ENCODE measurements at places on chromosomes 7 and 10.

DNA sequence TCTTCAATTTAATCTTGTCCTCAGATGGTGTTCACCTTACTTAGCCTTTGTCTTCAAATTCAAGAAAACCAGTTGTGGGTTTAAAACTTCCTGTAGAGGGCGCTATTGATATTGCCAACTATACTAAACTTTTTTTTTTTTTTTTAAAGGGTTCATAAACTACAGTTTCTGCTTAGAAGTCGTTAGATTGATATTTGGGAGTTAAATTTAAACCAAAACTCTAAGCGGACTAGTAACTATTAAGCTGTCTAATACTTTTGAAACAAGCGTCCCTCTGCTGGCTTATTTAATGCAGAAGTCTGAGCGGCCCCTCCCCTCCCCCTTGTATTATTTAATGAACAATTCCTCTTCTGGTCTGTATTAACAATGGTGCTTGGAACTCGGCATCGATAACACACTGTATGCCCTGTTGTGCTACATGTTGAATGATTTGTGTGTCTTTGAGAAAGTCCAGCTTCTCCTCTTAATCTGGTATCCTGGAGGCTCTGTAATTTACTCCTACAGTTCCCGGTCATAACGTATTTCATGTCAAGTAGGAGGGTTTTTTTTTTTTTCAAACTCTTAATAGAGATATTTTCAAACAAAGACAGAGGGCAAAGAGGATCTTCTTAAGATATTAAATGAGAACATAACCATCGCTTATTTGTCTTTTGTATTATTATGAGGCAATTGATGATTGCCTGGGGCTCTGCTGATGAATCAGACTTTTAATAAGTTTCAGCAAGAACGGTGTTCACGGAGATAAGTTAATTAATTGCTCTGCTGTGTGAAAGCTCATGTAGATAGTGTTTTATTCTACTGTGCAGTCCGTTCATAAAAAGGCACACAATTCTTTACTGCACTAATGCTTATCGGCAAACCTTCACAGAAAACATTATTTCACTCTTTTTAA is 22.6 kb upstream of the CREB5 start:
- DNase-seq = no peak

- DNase-seq = no peak
Observed at GRCh38 chr10:102405108-102405571, 9.6 kb downstream of the NFKB2 start.

DNA sequence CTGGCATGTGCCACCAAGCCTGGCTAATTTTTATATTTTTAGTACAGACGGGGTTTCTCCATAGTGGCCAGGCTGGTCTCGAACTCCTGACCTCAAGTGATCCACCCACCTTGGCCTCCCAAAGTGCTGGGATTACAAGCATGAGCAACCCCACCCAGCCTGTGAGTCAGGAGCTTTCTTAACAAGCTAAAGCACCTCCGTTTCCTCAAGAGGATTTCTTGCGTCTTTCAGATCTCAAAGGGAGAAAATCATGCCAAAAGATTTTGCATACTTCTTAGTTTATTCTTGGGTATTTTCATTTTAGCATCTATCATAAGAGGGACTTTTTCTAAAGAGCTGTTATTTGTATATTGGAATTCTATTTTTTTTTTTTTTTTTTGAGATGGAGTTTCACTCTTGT is 47.9 kb upstream of the FOXK1 start:
- no peak for DNase-seq

- DNase-seq = no peak
Observed at GRCh38 chr7:37247861-37248260, 200.8 kb downstream of the ELMO1 start.

DNA sequence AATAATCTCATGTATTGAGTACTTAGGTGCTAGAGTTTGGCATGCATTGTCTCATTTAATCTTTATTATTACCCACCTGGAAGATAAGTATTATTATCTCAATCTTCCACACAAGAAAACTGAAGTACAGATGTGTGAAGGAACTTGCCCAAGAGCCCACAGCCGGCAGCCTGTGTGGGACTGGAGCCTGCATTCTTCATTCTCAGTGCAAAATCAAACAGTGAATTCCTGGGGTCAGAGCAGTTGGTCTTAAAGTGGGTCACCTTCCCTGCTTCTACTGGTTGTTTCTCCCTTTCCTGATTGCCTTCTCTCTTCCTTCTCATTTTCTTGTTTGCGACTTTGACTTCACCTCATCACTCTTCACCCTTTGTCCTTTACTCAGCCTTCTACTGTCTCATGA is 144.7 kb upstream of the LYZL1 start:
- no peak for DNase-seq

GRCh38 chr7:35722054-35722849 is 27.3 kb upstream of the HERPUD2 start:
- no peak for DNase-seq

DNA sequence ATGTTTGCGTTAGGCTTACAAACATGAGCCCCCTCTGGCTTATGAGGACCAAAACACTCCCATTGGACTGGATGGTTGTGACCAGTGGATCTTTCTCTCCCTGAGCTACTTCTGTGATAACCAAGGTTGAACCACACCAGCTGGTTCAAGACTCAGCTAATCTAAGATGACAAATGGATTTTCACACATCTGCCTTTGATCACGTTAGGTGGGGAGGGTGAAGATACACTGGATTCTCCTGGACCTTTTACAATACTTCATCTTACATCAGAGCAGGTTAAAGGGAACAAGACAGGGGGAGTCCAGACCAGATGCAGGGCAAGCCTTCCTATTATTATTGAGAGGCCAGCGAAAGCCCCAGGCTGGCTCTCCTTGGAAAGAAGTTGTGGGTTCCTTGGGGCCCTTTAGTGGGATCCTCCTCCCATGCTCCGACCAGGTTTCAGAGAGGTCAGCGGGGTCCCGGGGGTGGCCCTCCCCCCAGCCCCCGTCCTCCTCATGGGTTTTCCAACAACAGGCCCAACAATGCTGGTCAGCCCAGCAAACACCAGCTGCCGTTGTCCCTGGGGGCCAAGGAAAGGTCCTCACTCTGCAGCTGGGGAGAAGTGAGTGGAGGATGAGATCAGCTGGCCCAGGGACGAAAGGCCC is 2.8 kb downstream of the GFRA1 start:
- DNase-seq = no peak

- DNase-seq = no peak
Observed at GRCh38 chr7:158384746-158385145, 202.9 kb downstream of the PTPRN2 start.

- no peak for DNase-seq
Observed at GRCh38 chr10:4545062-4545461, 280.9 kb upstream of the AKR1E2 start.

DNA sequence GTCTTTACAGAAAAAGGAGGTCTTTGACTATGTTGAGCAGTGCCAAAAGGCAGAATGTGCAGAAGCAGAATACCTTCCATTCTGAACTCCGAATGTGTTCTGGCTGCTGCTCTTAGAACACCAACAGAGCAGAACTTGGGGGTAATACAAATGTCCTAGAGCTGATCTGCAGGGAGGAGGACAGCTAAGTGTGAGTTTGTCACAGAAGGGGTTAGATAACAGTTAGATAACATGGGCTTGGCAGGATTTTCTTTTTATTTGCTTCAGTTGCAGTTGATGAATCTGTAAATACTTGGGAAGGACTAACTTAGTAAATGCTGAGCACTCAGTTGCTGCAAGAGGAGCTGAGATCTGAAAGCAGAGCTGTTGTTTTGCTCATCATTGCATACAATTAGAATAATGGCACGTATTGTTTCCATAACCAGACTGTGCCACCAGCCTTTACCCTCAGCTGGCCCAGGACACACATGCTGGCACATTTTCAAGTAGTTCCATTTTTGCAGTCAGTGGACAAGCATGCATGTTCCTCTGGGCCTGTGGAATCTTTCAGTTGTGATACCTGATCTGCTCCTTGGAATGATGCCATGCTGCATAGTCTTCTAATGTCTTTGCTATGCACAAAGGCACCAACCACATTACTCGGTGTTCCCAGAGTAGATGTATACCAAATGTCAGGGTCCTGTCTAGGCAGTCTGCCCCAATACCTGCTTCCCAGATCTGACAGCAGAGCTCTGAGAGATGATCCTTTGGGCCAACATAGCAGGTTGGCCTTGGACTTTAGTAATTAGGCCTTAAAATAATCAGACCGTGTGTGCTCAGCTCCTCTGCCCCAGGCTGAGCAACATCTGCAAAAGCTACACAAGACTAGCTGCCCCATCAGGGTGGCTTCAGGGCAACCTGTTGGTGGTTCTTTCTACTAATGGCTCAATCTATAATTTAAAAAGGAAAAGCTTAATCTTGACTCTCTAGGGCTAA is 55.7 kb downstream of the GSDME start:
- no peak for DNase-seq

DNA sequence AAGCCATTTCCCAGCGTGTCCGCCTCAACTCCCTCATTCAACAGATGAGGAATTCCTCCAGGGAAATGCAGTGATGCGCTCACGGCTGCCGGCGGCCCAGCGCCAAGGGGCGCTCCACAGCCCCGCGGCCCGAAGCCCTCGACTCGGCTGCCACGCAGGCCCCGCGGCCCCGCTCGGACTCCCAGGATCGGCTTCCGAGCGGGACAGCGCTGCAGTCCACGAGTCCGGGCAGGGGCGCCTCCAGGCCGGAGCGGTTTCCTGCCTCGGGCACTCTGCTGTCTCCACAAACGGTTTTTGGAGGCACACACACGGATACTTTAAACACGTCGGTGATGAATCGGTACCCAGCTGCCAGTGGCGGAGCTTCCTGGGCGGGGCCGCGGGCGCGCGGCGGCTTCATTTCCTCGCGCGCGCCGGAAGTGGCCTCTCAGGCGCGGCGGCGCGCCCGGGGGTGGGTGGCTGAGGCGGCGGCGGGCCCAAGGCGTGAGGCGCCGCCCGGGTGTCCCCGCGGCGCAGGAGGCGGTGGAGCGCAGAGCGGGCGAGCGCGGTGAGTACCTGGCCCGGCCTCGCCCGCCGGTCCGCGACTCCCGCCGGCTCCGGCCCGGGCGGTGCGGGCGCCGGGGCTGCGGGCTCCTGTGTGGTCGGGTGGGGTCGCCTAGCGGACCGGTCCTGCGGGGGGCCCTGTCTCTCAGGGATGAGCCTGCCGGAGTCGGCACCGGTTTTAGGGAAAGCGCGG is at the start of gene CSGALNACT2:
Gene CSGALNACT2, plus strand, starts transcription at position 425 of the 736 bp plus-strand sequence. CDS start 16,705 bp downstream, outside the sequence.
- DNase-seq = peak; percentile 73

- DNase-seq = no peak
Observed at GRCh38 chr10:126376956-126377355, 11.3 kb downstream of the ADAM12 start.

- DNase-seq = no peak
Observed at GRCh38 chr7:159306012-159306411, 161.3 kb upstream of the VIPR2 start.

GRCh38 chr7:17771901-17772408 is 168.3 kb downstream of the SNX13 start:
- no peak for DNase-seq

DNA sequence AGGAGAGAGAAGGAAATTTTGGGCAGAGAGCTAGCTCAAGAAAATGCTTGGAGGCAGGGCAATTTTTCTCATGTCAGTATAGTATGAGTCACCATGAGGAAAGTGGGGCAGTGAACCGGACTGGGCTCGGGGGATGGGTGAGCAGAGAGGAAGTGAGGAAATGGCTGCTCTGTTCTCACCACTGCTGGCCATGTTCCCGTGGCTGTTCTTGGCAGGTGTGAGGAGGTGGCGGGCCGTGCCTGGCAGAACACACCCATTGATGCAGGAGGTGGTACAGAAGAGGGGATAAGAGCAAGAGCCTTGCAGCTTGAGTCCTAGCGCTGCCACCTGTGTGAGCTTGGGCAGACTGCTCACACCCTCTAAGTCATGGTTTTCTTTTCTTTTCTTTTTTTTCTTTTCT is 304.4 kb upstream of the LYZL1 start:
- DNase-seq = no peak

DNA sequence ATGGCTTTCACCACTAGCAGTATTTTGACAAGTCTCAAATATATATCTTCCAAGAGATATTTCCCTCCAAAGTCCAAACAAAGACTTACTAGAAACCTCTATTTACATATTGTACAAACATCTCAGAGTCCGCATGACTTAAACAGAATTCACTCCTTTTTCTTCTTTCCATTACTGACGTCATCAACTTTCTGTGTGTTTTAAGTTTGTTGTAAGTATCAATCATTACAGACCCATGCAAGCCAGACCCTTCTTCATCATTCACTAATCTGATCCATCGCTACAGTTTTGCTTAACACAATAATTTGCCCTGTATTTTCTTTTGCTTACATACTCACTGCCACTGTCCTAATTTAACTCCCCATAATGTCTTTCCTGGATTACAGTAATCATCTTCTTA is 51.9 kb downstream of the SEMA3A start:
- no peak for DNase-seq

DNA sequence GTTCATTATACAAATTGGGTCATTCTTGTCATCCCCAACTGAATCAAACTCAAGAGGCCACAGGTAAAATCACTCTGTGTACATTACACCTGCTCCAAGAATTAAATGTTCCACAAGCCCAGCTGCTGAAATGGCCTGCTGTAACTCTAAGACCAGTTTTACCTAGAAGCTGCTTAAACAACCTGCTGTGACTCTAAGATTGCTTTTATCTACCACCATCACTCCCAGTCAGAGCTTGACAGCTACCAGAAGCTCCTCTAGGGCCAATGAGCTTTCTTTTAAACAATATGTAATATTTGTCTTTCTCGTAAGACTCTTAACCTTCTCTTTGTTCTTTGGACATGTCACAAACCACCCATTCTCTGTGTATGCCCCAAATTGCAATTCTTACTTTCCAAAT is 141.8 kb upstream of the LRGUK start:
- no peak for DNase-seq

DNA sequence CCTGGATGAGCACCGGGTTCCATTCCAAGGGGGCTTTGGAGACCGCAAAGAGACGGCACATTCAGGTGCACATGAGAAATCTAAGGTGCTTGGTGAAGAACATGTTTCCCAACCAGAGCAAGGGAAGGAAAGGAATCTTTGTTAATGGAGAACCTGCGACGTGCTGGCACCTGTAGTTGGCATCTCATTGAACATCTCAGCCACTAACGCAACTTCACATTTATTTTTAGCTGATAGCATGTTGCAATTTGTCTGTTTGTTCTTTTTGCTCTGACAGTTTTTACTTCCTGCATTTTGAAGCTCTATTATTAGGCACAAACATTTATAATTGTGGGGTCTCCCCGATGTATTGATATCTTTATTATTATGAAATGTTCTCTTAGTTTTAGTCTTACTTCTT is 316.7 kb downstream of the TCERG1L start:
- no peak for DNase-seq

- no peak for DNase-seq
Observed at GRCh38 chr7:121105262-121105661, 116.8 kb downstream of the CPED1 start.

DNA sequence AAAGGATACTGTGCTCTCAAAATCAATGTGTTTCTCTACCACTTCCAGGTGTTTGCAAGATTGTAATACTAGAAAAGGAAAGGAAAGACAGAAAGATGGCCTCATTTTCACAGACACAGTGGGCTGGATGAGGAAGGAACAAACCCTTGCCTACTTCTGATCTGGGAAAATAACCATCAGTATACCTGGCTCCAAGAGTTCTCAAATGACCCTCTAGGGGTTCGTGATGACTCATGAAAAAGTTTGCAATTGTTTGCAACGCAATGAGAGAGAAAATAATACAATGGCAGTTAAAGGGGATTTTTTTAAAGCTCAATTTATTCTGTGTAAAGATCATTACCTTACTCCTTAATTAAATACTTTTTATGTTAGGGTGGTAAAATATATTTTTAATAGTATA is 197.6 kb upstream of the INHBA start:
- no peak for DNase-seq

- DNase-seq = peak; percentile 23
Observed at GRCh38 chr10:35643151-35644049, 1.3 kb upstream of the FZD8 start.

- no peak for DNase-seq
Observed at GRCh38 chr10:126301701-126302475, 86.4 kb downstream of the ADAM12 start.

All from HuH-7 (cell line).